ENCODE measurements at places on chromosomes 3 and 15. TPM values are rescaled to one million over a fixed set of nuclear protein-coding genes. Genes with fewer than 3 reads are reported as not detected.

DNA sequence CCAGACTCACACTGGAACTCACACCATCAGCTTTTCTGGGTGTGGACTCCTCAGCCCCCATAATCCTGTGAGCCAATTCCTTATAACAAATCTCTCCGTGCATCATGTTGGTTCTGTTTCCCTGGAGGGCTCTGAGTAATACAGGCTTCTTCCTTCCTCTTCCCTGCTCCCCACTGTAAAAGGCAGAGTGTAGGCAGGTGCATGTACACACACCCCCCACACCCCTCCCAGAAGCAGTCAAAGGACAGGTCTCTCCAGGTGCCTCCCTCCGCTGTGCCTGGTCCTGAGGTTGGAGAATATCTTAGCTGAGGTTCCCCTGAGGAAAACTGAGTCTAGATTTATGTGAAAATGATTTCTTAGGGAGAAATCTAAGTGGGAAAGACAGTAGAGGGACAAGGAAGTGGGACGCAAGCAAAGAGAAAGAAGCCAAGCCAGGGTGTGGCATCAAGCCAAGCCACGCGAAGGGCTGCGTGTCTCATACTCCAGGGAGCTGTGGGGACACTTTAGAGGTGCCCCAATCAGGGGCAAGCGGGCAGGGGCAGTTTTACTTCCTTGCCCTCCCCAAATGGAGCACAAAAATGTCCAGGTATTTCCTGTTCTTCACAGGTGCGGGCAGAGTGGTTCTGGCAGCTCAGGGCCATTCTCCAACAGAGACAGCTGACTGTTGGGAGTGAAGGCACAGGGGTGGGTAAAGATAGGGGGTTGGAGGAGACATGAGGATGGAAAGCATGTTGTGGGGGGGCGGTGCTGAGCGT, 86.6 kb downstream of the HMG20A start:
- DNase-seq, result peak; percentile 60

Gene ASTE1
- 11.9 TPM for polyA plus RNA-seq

DNA sequence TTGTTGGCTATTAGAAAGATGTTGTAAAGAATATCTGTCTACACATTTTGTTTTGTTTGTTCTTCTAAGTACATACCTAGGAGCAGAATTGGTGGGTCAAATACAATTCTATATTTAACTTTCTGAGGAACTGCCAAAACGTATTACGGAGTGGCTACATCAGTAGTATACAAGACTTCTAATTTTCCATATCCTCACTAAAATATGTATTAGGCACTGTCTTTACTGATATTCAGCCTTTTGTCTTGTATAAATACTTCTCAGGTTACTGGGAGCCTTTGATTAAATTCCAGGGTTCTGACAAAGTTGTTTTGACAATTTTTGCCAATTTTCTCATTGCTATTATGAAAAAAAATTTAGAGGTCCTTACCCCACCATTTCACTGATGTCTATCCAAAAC, 146.7 kb downstream of the NR2E3 start:
- DNase-seq, result no peak

GRCh38 chr3:178810181-178810580, 261.4 kb downstream of the ZMAT3 start:
- no peak for DNase-seq

DNA sequence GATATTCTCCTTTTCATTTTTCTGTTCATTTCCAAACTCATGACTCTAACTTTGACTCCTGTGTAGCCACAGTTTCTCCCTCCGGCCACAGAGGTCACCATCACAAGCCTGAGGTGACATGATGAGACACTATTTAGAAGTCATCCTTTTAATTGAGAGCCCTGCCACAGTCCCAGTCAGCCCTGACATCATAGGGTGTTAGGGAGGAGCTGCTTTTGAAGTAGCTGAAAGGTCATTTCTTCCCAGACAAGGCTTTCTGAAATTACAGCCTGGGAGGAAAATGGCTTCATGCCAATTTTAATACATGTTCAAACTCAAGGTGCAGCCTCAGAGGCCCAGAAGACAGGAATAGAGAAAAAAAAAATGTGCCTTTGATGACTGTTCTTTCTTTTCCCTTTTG, 532.8 kb upstream of the TGFBR2 start:
- DNase-seq, result no peak

DNA sequence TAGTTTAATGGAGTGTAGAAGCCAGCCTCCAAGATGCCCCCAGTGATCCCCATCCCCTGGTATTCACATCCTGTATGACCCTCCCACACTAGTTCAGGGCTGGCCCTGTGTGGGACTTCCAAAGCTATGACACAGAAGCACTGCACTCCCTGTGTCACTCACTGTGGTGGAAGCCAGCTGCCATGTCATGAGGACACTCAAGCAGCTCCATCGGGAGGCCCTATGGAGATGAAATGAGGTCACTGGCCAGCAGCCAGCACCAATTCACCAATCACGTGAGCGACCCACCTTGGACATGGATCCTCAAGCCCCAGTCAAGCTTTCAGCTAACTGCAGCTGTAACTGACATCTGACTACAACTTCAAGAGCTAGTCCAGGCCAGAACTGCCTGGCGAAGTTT, 3.9 kb upstream of the ACAN start:
- DNase-seq, result no peak

DNA sequence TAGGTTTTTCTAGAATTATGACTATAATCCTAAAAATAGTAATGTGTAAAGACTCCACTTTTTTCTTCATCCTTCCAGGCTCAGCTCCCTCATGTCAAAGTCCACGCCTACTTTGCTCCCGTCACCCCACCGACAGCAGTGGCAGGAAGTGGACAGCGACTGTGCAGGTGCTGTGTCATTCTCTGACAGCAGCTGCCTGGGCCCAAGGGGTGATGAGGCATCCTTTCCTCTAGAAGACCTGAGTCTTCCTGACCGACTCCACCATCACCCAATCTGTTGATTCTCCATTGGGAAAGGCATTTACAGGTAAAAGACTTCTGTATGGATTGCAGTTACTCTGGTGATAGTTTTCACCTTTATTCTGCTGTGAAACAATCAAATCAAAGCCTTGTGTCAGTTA, 54.8 kb downstream of the UBP1 start:
- DNase-seq, result no peak

GRCh38 chr3:43894176-43895049, 203.7 kb downstream of the ABHD5 start:
- peak; percentile 94 for DNase-seq

- no peak for DNase-seq
Observed at GRCh38 chr3:66603151-66603611, 102.4 kb upstream of the LRIG1 start.

DNA sequence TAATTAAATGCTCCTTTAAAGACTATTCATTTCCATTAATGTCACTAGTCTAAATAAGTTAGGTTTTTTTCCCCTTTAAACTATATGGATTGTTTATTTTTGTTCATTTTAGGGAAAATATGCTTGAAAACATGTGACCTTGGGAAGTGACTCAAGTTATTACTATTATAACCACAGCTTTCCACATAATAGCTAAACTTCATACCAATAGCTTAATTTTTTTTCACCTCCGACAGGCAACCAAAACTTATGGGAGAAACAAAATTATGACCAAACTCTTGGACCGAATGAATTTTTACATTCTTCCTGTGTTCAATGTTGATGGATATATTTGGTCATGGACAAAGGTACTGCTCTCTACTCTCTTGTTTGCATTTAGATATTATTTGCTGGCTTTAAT, 16.2 kb downstream of the CPA3 start:
- DNase-seq, result no peak

DNA sequence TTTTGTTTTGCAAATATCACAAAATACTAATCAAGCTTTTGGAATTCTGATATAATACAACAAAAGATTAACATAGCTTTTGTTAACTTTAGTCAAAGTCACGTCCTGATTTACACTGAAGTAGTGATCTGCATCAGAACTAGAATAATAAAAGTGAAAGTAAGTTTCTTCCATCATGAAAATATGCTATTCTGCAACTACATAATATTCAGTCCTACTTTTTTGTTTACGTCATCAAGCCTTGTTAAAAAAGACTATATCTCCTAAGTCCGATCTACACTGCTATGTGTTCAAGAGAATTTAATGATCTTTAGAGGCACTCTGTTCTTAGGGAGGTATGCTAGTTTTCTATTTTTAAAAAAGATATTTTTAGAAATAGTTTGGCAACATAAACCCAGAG, 330.1 kb downstream of the ARPP21 start:
- DNase-seq, result no peak

GRCh38 chr15:92958105-92958504, 58.0 kb downstream of the CHD2 start:
- no peak for DNase-seq

DNA sequence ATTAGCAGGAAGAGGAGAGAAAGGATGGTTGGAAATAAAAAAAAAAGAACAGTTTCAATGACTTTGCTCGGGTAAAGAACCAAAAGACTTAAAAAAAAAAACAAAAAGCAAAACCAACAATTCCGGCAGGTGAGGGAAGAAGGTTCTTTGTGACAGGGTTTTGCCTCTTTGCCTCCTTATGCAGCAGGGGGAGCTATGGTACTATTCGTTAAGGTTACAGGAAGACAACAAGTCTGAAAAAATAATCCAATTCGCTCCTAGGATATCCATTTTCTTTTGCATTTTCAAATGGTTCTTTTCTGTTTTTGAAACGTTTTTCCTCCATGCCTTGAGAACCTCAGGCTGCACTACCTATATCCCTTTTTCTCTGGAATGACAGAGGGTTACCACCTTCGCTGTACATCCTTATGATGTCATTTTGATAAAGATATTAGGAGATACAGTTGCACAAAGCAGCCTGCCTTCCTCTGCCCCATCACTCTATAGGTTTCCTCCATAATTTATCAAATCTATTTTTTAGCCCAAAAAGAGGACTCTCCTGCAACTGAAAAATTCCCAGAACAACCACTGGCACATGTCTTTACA, 55.0 kb downstream of the CFAP20DC start:
- DNase-seq, result peak; percentile 70

Gene EPHA6
- polyA plus RNA-seq, result 12.7 TPM

GRCh38 chr3:83093222-83093572, 1331.8 kb upstream of the GBE1 start:
- DNase-seq, result no peak

Gene DZIP3
- polyA plus RNA-seq, result 42.5 TPM

DNA sequence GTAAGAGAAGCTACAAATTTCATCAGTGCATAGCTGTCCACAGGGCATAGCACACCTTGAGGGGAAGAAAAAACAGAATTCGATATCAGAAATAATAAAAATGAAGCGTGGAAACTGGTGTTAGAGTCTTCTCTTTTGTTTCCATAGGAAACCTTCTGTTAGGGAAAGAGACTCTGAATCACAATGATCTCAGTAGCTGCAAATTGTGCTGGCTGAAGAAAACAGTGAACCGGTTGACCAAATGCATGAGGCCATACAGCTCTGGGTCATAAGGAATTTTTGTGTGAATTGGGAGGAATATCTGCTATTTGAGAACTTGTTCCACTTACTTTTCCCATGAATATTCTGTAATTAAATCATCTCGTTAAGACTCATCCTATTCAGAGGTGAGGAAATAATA, 580.2 kb upstream of the NECTIN3 start:
- no peak for DNase-seq

DNA sequence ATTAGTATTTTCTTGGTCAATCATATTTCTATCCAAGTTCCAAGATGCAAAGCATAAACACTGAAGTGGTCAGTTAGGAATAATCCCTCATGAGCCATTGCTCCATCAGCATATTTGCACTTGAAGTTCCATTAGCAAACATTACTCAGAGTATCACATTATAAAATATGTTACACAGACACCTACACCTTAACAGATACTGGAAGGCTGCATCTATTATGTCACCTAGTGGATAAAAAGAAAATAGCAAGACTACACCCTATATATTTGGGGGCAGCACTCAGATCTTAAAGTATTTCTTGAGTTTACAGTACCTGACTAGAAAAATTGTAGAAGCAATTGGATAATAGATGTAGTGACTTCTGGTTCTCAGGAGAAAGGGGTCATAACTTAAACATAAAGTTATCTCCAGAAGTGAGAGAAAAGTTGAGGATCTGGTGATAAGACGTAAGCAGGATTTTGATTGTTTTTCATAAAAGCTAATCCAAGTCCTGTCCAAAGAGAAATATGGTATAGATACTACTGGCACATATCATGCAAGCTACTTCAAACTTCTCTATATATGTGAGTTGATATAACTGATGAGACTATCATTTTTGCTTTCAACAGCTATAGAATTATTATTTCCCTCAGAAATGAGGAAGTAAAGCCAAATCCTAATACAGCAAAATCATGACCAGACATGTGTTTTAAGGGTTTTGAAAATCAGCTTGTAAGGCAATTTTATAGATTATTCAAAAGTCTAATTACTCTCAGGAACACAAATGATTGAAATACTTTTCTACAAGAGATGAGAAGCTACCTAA, 422.2 kb downstream of the GBE1 start:
- DNase-seq, result no peak

- DNase-seq, result no peak
Observed at GRCh38 chr3:194832346-194833104, 146.8 kb downstream of the FAM43A start.

DNA sequence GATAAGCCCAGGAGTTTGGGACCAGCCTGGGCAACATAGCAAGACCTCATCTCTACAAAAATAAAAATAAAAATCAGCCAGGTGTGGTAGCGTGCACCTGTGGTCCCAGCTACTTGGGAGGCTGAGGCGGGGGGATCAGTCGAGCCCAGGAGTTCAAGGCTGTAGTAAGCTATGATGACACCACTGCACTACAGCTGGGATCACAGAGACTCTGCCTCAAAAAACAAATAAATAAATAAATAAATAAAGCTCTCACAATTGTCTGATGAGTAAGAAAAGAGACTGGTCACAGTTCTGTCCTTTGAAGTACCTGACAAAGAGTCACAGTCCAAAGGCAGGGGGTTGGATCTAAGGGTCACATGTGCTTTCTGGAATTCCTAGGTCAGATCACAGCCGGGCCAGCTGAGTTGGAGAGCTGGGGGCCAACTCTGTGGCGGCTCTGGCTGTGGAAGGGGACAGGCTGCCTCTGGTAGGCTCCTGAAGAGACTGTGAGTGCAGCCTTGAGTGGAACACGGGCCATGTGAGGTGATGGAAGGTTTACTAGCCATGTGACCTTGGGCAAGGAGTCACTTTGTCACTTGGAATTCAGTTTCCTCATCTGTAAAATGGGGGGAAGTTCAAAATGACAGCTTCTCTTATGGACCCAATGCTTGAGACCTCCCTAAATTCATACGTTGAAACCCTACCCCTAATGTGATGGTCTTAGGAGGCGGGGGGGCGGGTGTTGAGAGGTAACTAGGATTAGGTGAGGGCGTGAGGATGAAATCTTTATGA, 47.2 kb downstream of the WHAMM start:
- no peak for DNase-seq

Gene AMT
- 19.6 TPM for polyA plus RNA-seq

DNA sequence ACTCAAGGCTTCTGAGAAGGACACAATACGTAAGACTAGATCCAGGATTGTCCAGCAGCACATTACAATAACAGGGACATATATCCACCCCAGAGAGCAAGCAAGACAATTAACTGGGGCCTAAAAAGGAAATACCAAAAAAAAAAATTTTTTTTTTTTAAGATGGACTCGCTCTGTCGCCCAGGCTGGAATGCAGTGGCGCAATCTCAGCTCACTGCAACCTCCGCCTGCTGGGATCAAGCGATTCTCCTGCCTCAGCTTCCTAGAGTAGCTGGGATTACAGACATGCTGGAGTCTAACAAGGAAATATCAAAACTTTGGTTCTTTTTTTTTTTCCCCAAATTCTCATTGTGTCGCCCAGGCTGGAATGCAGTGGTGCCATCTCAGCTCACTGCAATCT, 28.8 kb upstream of the IMPDH2 start:
- no peak for DNase-seq

- DNase-seq, result no peak
Observed at GRCh38 chr15:27928386-27928785, 170.7 kb downstream of the OCA2 start.

GRCh38 chr3:87732294-87732693, 326.5 kb downstream of the CGGBP1 start:
- no peak for DNase-seq
